ENCODE measurements at places on chromosomes 4 and X.

DNA sequence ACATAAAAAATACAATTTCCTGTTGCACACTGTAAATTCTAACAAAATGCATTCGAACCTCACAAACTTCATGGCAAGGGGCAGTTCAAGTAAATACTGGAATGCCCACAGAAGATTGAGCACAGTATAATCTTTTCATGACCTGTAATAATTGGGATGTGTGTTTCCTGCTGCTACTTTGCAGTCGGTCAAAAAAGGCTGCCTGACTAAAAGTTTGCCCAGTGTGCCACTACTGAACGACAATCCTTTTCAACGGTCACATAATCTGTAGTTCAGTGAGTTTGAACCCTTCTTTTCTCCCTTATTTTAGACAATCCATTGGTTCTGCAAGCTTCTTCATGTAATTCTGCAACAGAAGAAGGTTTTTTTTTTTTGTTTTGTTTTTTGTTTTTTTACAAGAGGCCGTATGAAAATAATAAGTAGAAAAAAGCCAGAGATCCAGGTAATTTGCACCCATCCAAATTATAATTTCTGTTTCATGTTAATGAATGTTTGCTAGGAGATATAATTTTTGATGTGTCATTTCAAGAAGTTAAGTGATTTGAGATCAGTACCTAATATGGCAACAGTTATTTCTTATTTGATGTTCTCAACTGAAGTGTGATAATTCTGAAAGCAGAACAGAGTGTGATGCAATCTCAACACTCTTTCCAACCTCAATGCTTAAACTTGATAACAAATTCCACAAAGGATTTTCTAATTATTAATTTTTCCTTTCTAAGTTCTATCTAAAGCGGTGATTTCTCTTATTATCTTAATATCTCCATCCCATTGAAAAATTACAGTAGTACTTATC is 237.6 kb downstream of the FSTL5 start:
- no peak for DNase-seq

DNA sequence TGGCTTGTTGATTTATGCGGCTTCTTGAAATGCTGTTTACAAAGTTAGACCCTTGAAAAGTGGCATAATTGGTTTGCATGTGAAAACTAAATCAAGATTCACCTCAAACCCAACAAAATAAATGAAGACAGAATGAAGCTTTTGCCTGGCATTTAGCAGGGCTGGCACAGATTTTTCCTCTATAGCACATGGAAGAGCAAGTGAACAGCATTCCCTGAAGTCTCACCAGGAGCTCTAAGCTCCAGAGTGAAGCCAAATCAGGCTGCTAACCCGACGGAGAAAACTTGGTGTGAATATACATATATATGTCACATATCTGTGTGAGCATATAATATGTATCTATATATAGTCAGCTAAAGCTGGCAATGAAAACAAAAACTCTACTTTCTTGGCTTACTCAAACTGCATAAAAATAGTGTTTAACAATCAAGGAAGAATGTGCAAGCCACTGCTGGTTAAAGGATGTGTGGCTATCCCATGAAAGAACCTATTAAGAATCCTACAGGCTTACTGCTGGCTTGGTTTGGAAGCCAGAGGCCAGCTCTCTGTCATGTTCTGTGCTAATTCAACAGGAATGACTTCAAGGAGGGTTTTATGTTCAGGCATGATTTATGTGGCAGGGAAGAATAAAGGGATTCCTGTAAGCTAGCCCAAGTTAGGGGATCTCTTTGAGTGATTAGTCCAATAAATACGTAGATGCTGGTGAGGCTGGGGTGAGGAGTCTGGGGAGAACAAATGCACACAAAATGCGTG is 69.9 kb downstream of the MFAP3L start:
- no peak for DNase-seq

DNA sequence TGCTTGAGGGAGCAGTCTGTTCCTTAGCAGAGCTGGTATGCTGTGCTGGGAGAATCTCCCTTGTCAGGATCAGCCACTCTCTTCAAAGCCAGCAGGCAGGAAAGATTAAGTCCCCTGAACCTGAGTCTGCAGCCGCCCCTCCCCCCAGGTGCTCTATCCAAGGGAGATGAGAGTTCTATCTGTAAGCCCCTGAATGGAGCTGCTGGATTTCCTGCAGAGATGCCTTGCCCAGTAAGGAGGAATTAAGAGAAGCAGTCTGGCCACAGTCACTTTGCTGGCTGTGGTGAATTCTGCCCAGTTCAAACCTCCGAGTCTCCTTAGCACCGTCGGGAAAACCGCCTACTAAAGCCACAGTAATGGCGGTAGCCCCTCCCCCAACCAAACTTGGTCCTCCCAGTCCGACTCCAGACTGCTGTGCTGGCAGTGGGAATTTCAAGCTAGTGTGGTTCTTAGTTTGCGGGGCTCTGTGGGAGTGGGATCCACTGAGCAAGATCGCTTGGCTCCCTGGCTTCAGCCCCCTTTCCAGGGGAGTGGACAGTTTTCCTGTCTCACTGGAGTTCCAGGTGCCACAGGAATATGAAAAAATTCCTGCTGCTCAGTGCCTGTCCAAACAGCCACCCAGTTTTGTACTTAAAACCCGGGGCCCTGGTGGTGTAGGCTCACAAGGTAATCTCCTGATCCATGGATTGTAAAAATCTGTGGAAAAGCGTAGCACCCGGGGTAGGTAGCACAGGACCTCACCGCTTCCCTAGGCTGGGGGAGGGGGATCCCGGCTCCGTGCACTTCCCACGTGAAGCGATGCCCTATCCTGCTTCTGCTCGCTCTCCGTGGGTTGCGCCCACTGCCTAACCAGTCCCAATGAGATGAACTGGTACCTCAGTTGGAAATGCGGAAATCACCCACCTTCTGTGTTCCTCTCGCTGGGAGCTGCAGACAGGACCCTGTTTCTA is 38.0 kb downstream of the RAB28 start:
- no peak for DNase-seq

GRCh38 chrX:16573781-16574180 is 76.2 kb upstream of the S100G start:
- no peak for DNase-seq

DNA sequence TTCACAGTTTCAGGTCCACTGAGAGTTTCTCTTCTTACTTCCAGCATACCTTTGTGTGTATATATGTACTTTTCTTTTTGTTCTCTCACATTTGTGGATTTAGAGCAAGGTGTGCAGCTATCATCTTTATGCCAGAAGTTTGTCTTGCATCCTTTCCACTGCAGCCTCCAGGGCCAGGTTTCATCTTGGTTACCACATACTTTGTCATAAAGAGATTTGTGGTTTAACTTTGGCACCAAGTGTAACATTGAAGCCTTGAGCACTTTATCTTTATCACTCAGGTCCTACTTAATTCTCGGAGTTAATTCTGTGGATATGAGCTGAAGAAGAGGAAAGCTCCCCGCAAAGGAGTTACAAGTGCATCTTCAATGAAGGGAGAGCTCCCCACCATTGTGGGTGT is 31.4 kb upstream of the VMA21 start:
- no peak for DNase-seq

- DNase-seq, result no peak
Measured at GRCh38 chr4:128776794-128777216, 32.7 kb upstream of the JADE1 start.

- DNase-seq, result no peak
Measured at GRCh38 chrX:29648161-29648560, 567.2 kb upstream of the MAGEB2 start.

Measured in stimulated activated CD8-positive, alpha-beta memory T cell treated with anti-CD3 and anti-CD28 coated beads, Interleukin-4, amount 100 ng/mL, for 1 hour (primary cell).